ENCODE measurements at places on chromosomes 5 and 9.

DNA sequence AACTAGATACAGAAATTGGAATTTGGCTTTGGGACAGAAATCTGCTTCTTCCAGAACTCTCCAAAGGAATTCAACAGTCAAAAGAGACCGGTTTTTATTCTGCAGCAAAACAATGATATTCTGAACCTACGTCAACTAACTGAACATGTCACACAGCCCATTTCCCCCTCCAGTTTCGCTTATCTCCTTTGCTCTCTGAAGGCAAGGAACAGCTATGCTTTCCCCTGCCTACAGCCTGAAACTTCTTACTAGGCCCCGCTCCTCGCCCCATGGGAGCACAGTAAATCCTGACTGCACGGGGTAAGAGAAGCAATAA, 488 bp downstream of the SKIC3 start:
- DNase-seq = no peak

DNA sequence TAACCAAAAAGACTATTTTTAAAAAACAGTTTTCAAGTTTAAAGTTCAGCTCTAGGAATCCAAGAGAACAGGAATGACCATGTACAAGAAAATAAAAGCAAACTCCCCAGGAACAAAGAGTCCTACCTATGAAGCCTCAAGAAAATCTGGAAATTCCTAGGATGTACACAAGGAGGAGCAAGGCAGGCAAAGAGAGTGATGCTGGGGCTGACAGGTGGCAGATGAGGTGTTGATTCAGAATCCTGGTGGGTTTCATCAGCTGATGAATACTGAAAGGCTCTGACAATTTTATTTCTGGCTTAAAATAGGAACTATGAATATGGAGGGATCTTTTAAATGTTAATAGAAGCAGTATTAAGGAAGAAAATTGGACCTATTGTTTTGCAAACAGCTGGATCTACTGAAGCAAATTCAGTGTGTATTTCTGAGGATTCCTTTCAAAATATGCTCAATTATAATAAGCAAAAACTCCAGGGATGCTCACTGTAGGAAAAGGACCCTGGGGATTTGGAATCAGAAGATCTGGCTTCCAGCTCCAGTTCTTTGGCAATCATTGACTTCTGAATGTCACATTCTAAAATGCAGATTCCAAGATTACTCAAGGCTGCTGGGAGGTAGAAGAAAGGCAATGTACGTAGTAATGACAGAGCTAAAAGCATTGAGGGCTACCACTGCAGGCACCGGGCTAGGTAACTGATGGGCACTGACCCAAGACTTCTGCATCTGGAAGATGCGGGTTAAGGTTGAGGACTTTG, 28.0 kb upstream of the SH3RF2 start:
- no peak for DNase-seq

- no peak for DNase-seq
Observed at GRCh38 chr9:28938981-28939380, 1365.7 kb upstream of the C9orf72 start.

DNA sequence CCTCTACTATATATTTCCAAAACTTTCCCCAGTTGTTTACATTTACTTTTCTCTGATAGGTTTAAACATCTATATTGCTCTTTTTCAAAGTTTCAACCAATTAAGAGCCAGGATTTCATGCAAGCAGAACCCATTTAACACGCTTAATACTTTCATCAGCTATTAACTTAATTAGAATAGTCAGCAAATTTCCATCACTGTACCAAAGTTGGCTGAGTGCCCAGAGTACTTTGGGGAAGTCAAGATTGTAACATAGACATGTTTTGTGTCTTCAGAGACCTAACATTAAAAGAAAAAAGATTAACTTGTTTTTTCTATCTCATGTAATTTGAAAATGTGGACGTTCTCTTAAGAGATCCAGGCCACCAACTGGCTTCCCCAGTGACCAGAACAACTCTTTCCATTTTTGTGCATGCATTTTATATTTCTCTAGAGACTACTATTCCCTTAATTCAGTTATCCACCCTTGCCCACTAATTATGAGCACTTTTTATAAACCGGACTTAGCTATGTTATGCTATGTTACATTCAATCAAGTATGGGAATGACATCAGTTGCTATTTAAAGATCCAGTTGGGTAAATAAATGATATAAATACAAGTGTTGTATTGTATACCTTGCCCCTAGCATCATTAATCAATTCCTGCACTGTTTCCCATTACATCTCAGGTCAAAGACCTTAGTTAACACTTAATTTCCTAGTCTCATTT, 478.1 kb upstream of the NMUR2 start:
- DNase-seq = no peak

DNA sequence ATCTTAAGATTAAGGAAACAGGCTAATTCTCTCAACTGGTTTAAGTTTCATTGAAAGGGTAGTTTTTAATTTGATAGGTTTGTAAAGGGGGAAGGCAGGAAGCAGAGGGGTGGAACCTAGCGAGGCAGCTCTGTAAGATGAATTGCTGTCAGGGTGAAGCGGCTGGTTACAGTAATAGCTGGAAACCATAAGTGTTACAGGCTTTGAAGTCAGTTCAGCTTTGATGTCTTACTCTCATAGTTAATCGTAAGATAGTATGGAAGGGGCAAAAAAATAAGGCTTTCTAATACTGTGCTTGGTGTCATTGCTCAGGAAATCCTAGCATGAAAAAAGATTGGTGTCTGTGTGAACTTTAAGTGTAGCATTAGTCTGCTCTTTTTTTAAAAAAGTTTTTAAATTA, 20.3 kb downstream of the POU5F2 start:
- no peak for DNase-seq

DNA sequence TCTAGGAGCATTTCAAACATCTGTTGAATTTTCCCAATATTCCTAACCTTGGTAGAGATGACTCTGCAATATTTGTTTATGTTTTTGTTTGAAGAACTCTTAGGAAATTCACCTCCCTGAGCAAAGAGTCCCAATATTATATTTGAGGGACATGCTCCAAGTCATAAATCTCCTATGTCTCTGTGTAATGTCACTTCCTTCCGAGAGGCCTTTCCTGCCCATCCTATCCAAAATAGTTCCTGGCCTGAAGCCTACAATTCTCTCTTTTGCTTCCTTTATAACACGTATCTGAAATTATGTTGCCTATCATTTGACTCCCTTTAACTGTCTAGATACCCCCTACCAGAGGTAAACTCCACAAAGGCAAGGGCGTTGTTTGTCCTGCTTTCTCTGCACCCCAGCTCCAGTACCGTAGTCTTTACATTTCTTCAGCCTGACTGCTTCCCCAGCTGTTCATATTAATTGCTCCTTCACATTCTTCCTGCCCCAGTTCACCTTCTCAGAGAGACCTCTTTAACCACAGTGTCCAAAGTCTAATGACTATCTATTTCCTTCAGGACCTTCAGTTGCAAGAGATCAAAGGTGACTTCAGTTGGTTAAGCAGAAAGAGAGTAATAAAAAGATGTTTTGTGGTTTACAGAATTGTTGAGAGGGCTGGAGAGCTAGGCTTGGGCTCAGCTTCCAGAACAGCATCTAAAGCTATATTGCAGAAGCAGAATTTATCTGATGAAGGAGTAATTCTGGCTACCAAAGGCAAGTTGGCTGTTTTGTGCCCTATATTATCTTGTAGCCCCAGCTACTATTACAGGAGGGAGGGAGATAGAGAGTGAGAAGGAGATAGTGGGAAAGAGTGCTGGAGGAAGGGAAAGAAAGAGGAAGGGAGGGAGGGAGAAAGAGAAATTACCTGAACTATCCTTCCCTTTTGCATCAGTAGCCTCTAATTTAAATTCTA, 109.3 kb upstream of the TMEM161B start:
- DNase-seq = no peak

GRCh38 chr5:130571076-130571475, 594.0 kb downstream of the HINT1 start:
- no peak for DNase-seq

GRCh38 chr5:50947906-50948683, 281.7 kb downstream of the PARP8 start:
- DNase-seq = no peak

- no peak for DNase-seq
Observed at GRCh38 chr5:179780362-179780761, 13.4 kb upstream of the LTC4S start.

- DNase-seq = no peak
Observed at GRCh38 chr9:16143947-16144890, 591.4 kb downstream of the CCDC171 start.

DNA sequence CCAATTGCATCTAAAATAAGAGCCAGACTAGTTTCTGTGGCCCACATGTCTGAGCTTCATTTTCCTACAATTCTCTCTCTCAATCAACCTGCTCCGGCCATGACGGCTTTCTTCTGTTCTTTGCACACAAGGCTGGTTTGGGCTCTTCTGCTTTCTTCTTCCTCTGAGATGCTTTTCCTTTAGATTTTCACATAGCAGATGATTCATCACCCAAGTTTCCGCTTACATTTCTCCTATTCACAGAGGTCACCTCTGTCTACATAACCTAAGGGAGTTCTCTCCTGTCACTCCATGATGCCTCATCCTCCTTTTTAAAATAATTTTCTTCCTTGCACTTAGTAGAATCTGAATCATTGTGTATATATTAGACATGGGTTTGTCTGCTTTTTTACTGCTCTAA, 334.6 kb upstream of the TUSC1 start:
- DNase-seq = no peak

GRCh38 chr5:65927503-65928321, 1.3 kb downstream of the ERBIN start:
- DNase-seq = peak; percentile 73

GRCh38 chr5:42791151-42791550, 20.5 kb downstream of the SELENOP start:
- no peak for DNase-seq

GRCh38 chr5:16082053-16082452, 97.5 kb downstream of the MARCHF11 start:
- DNase-seq = no peak

GRCh38 chr5:91110686-91111085, 272.4 kb downstream of the ARRDC3 start:
- no peak for DNase-seq

- DNase-seq = no peak
Observed at GRCh38 chr5:122333564-122333963, 21.5 kb downstream of the SNCAIP start.

- DNase-seq = no peak
Observed at GRCh38 chr9:18190671-18191374, 283.1 kb upstream of the ADAMTSL1 start.

GRCh38 chr5:125634216-125634835, 788.9 kb upstream of the GRAMD2B start:
- no peak for DNase-seq

DNA sequence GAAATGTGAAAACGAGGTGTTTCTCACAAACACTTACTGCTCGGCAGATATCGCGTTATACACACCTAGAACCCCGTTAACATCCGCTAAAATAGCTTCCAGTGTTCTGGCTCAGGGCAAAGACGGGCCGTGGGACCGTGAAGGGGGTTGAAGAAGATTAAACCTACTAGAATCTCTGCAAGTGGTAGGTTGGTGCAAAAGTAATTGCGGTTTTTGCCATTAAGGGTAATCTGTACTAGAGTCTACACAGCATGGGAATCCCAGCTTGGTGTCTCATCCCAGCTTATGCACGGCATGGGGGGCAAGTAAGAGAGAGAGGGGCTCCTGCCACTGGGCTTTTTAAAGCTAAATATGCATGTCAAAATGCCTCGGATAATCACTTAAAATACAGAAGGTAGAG, 43.9 kb downstream of the HRH2 start:
- DNase-seq = no peak

GRCh38 chr5:135937245-135937911, 17.4 kb downstream of the LECT2 start:
- DNase-seq = no peak

GRCh38 chr9:3827175-3827574, 301.4 kb upstream of the RFX3 start:
- no peak for DNase-seq

DNA sequence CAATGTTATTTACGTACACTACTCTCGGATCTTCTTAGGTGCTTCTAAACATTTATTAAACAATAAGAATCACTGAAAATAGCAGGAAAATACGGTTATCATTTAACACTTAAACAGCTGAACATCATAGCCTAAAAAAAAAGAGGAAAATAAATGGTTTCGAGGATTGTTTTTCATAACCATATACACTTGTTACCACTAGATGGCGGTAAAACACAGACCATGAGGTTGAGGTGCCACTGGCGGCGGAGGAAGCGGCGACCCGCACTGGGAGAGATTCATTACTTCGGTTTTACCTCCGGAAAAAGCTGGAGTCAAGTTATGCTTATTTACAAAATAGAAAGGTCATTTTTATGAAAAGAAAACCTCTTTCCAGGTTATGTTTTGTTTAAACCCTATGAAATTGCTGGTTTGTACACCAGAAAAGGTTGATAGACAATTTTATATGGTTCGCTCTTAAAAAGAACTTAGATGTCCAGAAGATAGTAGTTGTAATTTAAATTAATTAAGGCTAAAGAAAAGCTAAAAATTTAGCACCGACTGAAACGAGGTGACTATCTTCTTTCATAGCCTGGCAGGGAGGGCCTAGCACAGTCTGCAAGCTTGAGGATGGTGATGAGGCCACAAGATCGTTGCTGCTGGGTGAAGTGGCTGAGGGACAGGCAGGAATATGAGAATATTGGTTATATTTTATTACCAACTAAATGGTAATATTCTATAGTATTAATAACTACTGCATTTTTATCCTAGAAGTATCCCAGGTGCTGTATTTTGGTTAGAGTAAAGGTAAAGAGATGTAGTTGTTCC, 605.7 kb downstream of the RAB3C start:
- DNase-seq = peak; percentile 86

GRCh38 chr9:99019510-99020331, 76.0 kb downstream of the COL15A1 start:
- DNase-seq = no peak

DNA sequence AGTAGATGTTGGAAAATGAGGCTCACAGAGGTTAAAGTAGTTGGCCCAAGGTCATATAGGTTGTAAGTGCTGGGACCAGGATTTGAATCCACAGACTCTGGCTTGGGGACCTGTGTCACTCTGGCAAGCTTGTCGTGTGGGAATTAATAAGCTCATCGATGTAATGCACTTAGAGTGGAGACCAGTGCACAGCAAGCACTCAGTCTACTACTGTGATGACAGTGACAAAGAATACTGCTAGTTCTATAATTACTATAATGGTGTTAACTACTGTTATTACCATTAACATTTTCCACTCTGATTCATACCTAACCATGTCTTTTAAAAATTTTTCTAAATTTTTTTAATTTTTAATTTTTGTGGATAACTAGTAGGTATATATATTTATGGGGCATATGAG, 12.8 kb downstream of the PAM start:
- DNase-seq = no peak
